ENCODE measurements at places on chromosomes 3 and 15.

DNA sequence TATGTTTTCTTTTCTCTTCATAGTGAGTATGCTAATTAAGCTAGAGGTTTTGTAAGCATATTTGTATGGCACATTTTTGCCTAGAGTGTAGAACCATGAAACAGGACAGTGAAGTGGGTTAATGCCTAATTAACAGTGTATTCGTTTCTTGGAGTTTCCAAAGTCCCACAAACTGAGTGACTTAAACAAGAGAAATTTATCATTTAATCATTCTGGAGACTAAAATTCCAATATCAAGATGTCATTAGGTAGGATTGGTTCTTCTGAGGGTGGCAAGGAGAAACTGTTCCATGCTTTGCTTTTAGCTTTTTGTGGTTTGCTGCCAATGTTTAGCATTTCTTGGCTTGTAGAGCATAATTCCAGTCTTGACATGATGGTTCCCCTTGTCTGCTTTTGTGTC lies 734.2 kb downstream of the NAALADL2 start:
- no peak for DNase-seq

GRCh38 chr3:139264375-139264774 lies 79.4 kb upstream of the MRPS22 start:
- DNase-seq = no peak

DNA sequence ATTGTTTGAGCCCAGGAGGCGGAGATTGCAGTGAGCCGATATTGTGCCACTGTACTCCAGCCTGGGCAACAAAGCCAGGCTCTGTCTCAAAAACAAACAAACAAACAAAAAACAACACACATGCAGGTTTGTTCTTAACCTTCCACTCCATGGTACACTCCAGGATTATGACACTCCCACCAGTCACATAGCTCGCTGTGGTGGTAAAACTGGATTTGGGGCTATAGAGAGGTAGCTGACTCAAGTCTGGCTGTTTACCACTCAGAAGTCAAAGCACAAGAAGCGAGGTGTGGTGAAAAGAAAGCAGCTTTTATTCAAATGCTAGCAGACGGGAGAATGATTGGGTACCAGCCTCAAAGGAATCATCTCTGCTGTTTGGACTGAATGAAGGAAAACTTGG lies 49.0 kb upstream of the SIAH2 start:
- no peak for DNase-seq

- DNase-seq = peak; percentile 80
These were observed 267.1 kb downstream of the RPLP1 start for GRCh38 chr15:69719527-69720240.

Measured in central memory CD8-positive, alpha-beta T cell (primary cell).